Thymus (tissue), 14 donors: ENCODE measurements at places on chromosomes 13 and 19. TPM values are rescaled to one million over a fixed set of nuclear protein-coding genes. Genes with fewer than 3 reads are reported as not detected.
A peak's percentile ranks its signal among the peaks of the same experiment; 100 is the strongest.

Gene FFAR1
- polyA plus RNA-seq = 0.05 TPM

Gene RUBCNL
- 48.4 TPM for polyA plus RNA-seq

Gene ZNF112
- 1.3 TPM for polyA plus RNA-seq

Gene KLK12
- 3.0 TPM for polyA plus RNA-seq

Gene EML2
- 55.2 TPM for polyA plus RNA-seq

Gene TMEM38A
- polyA plus RNA-seq = 3.2 TPM

Gene OR7D2
- 0.07 TPM for polyA plus RNA-seq

Gene CYP4F8
- 18.3 TPM for polyA plus RNA-seq

Gene TRAPPC5
- polyA plus RNA-seq = 59.5 TPM

GRCh38 chr19:11064831-11065303 lies 24.4 kb upstream of the LDLR start:
- no peak for DNase-seq
- no peaks in the 10 kb centered on the region for H3K27me3 ChIP-seq
- no peak overlapping the region for H3K27ac ChIP-seq
- peaks cover 66% of the 10 kb centered on the region for H3K36me3 ChIP-seq

GRCh38 chr13:52929846-52930245 lies 81.4 kb upstream of the PCDH8 start:
- no peaks in the 10 kb centered on the region for H3K4me1 ChIP-seq
- DNase-seq = no peak
- H3K4me3 ChIP-seq = no peak overlapping the region
- H3K36me3 ChIP-seq = no peaks in the 10 kb centered on the region

GRCh38 chr19:50925734-50926133 lies 14.5 kb upstream of the KLK4 start:
- H3K36me3 ChIP-seq = no peaks in the 10 kb centered on the region
- peaks cover 2% of the 10 kb centered on the region for H3K27me3 ChIP-seq
- peaks cover 2% of the 10 kb centered on the region for H3K4me1 ChIP-seq
- H3K27ac ChIP-seq = no peak overlapping the region
- no peak for DNase-seq
- H3K4me3 ChIP-seq = no peak overlapping the region

- H3K36me3 ChIP-seq = no peaks in the 10 kb centered on the region
- DNase-seq = no peak
- no peak overlapping the region for H3K27ac ChIP-seq
- peaks cover 6% of the 10 kb centered on the region for H3K4me1 ChIP-seq
Measured at GRCh38 chr13:44212633-44213396, 160.8 kb upstream of the SERP2 start.

- H3K36me3 ChIP-seq = peaks cover 18% of the 10 kb centered on the region
- peaks cover 4% of the 10 kb centered on the region for H3K27me3 ChIP-seq
- peaks cover 42% of the 10 kb centered on the region for H3K4me1 ChIP-seq
Measured at GRCh38 chr19:1102407-1103131, 1.2 kb upstream of the GPX4 start.

DNA sequence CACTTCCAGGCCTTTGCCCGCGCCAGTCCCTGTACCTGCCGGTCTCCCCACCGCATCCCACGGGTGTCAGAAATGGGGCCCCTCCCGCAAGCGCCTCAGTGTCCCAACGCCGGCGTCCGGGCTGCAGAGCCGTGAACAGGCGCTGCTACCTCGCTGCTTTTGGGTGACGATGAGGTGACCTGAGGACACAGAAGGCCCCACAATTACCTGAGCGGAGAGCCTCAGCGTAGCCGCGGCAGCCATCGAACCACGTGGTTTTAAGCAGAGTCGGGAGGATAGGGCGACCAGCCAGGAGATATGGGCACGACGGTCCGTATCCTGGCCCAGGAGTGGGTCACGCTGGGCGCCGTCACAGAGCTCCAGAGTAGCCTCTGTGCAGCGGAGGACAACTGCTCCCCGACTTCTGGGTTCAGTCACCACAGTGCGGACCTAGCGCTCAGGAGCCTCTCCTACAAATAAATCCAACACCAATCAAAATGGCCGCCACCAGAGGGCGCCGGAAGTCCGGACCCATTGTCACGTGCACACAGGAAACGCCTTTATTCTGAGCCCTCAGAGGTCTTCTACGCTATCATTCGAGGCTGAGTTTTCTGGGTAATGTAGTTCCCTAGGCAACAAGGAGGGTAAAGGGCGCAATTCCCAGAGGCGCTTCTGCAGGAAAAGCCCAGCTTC lies at the start of gene ZNF814:
ZNF814 (minus strand) TSS at position 478 of the 672 bp plus-strand sequence; CDS start at position 243, 235 bp downstream.
- H3K27ac ChIP-seq = peak within 1 kb of the TSS; percentile 72
- peaks cover 7% of the 10 kb centered on the region for H3K4me1 ChIP-seq
- peaks cover 12% of the 10 kb centered on the region for H3K36me3 ChIP-seq
- H3K27me3 ChIP-seq = no peaks in the 10 kb centered on the region

DNA sequence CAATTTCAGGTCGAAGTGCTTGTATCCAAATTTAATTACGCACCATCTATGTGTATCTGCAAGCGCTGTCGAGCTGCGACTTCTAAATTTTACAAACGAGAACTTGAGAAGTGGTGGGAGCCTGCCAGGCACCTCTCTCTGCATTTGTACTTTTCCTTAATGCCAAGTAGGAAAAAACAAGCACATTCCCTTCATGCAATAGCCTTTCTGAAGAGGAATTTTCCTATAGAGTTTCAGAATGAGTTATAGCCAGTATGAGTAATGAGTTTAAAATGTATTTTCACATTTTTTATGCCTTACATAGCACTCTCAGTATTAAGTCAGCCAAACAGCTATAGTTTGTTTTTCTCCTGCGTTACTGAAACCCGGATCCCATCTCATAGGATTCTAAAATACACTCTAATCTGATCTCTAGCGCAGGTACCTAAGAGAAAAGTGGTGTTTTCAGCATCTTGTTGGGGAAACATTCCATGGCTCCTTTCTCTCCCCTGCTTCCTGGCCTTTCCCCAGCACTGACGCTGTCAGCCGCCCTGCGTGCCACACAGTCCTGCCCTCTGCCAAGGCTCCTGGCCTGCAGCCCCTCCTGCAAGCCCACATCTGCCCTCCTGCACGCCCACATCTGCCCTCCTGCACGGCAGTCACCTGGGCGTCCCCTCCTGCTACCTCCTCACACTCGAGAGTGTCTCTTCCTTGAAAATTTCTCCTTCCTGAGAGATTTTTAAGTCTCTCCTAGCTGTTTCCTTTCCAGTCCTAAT lies 526.9 kb downstream of the MYO16 start:
- no peak overlapping the region for H3K4me3 ChIP-seq
- H3K27ac ChIP-seq = no peak overlapping the region
- no peaks in the 10 kb centered on the region for H3K4me1 ChIP-seq

- peak overlapping the region; percentile 99 for H3K4me3 ChIP-seq
- DNase-seq = no peak
- peaks cover 19% of the 10 kb centered on the region for H3K4me1 ChIP-seq
Measured at GRCh38 chr19:2478278-2478755, 2.4 kb downstream of the GADD45B start.

DNA sequence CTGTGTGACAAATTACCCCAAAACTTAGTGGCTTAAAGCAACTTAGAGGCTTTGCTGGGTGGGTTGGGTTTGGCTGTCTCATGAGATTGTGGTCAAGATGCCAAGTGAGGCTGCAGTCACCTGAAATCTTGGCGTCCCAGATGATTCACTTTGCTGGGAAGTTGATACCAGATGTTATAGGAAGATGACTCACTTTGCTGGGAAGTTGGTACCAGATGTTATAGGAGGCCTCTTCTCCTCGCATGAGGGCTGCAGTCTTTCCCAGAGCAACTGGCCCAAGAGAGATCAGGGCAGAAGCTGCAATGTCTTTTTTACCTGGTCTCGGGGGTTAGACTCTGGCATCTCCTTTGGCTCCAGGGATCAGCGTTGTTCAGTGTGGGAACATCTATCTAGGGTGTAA lies 16.8 kb downstream of the TEX29 start:
- no peaks in the 10 kb centered on the region for H3K27me3 ChIP-seq
- no peak overlapping the region for H3K27ac ChIP-seq
- no peak for DNase-seq
- H3K4me3 ChIP-seq = no peak overlapping the region
- no peaks in the 10 kb centered on the region for H3K36me3 ChIP-seq

GRCh38 chr19:48296963-48297734 lies 27.3 kb downstream of the ZNF114 start:
- H3K27ac ChIP-seq = no peak overlapping the region
- no peak overlapping the region for H3K4me3 ChIP-seq
- no peaks in the 10 kb centered on the region for H3K4me1 ChIP-seq
- no peaks in the 10 kb centered on the region for H3K36me3 ChIP-seq

DNA sequence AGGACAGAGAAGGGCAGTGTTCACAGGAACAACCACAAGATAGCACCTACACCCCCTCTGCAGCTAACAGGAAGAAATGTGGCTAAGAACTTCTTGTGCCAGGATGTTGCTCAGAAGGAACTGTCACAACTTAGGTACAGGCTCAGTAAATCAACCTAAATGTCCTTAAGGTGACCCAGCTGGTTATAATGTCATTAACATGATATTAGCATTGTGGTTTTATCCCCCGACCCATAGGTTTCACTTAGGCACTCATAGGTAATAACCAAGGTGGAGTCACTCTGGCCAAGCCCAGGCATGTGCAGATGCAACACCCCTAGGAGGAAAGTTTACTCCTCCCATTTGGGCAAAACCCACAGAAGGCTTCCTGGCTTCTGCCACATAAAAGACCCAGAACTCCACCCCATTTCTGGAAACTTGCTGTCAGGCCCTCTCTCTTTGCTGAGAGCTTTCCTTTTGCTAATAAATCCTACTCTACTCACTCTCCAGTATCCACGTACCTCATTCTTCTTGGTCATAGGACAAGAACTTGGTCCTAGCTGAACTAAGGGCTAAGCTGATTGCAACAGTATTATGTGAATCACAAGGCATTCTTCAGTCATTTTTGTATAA lies 951.3 kb downstream of the SLITRK5 start:
- H3K4me1 ChIP-seq = no peaks in the 10 kb centered on the region
- H3K27ac ChIP-seq = no peak overlapping the region
- no peaks in the 10 kb centered on the region for H3K27me3 ChIP-seq
- no peak overlapping the region for H3K4me3 ChIP-seq

- no peak overlapping the region for H3K27ac ChIP-seq
- H3K36me3 ChIP-seq = no peaks in the 10 kb centered on the region
- H3K27me3 ChIP-seq = peaks cover 4% of the 10 kb centered on the region
- DNase-seq = no peak
- no peak overlapping the region for H3K4me3 ChIP-seq
- no peaks in the 10 kb centered on the region for H3K4me1 ChIP-seq
Measured at GRCh38 chr19:50632151-50632835, 7.4 kb downstream of the SYT3 start.

- peak; percentile 93 for DNase-seq
- peaks cover 19% of the 10 kb centered on the region for H3K36me3 ChIP-seq
- peaks cover 44% of the 10 kb centered on the region for H3K4me1 ChIP-seq
- H3K27me3 ChIP-seq = no peaks in the 10 kb centered on the region
- peak overlapping the region; percentile 65 for H3K4me3 ChIP-seq
- H3K27ac ChIP-seq = peak overlapping the region; percentile 93
Measured at GRCh38 chr19:18280247-18281081, 958 bp downstream of the JUND start.

GRCh38 chr13:73803997-73804396 lies 330.2 kb downstream of the KLF12 start:
- no peak for DNase-seq
- H3K4me1 ChIP-seq = no peaks in the 10 kb centered on the region
- no peaks in the 10 kb centered on the region for H3K36me3 ChIP-seq
- H3K4me3 ChIP-seq = no peak overlapping the region

DNA sequence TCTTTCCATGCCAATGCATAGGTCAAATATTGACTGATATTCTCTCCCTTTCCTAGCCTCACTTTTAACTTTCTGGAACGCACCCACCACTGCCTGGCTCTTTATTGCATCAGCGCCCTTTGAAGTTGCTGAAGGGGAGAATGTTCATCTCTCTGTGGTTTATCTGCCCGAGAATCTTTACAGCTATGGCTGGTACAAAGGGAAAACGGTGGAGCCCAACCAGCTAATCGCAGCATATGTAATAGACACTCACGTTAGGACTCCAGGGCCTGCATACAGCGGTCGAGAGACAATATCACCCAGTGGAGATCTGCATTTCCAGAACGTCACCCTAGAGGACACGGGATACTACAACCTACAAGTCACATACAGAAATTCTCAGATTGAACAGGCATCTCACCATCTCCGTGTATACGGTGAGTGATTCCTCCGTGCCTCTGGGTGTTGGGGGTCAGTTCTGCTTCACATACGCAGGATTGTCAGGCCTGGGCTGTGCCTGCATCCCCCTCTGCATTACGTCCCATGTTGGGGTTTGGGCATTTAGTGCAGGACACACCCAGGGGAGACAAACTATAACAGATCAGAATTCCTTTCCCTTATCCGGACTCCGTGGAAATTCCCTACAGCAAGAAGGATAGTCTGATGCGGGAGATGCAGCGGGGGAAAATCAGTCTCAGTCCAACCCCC lies 1.3 kb downstream of the CEACAM21 start:
- H3K4me1 ChIP-seq = peaks cover 19% of the 10 kb centered on the region
- H3K27ac ChIP-seq = no peak overlapping the region
- no peak overlapping the region for H3K4me3 ChIP-seq
- no peak for DNase-seq
- H3K27me3 ChIP-seq = no peaks in the 10 kb centered on the region

DNA sequence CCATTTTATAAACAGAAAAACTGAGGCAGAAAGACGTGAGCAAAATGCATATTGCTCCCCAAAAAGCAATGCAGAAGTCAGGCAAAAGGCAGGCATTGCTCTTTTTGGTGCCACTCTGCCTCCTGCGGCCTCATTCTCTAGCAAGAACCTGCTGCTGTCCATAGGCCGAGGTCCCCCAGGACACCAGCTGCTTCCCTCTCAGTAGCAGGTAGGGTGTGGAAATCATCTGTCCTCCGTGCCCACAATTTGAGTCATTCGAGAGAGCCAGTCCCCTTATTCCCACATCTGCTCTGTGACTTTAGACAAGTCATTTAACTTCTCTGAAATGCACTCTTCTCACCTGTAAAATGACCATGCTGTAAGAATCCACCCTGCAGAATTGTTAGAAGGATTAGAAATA lies 50.0 kb downstream of the TNFRSF19 start:
- DNase-seq = no peak
- H3K4me3 ChIP-seq = no peak overlapping the region
- no peak overlapping the region for H3K27ac ChIP-seq
- no peaks in the 10 kb centered on the region for H3K36me3 ChIP-seq

DNA sequence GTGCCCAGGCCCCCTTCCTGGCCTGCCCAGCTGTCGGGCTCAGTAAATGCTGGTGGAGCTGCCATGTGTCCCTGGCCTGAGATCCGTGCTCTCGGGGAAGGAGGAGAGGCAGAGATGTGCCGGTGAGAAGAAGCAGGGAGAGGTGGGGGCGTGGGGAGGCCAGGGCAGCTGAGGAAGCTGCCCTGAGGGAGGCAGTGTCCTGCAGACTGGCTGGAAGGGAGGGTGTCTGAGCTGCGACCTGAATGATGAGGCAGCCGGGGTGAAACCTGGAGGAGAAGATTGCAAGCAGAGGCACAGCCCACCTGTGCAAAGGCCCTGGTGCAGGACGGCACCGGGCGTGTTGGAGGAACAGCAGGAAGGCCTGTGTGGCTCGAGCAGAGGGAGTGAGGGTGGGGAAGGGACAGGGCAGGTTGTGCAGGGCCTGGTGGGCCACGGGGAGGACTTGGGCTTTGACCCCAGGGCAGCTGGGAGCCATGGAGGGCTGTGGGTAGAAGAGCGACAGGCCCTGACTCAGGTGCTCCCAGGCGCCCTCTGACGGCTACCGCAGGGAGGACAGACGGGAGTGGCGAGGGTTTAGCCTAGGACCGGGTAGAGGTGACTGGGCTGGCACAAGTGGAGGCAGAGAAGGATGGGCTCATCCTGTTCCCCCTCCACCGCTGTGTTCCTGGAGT lies 14.0 kb upstream of the CELF5 start:
- no peak overlapping the region for H3K4me3 ChIP-seq
- DNase-seq = no peak
- peaks cover 20% of the 10 kb centered on the region for H3K36me3 ChIP-seq
